ENCODE measurements at places on chromosomes 16 and 17. TPM values are rescaled to one million over a fixed set of nuclear protein-coding genes. Genes with fewer than 3 reads are reported as not detected.

Gene CPNE7
- 4.5 TPM for polyA plus RNA-seq

Gene UNC45B
- 0.01 TPM for polyA plus RNA-seq

Gene DNAI2
- polyA plus RNA-seq, result not detected

Gene CSH1
- polyA plus RNA-seq, result not detected

Gene G6PC1
- not detected for polyA plus RNA-seq

Gene DPEP3
- 0.01 TPM for polyA plus RNA-seq

Gene CCDC144A
- 0.29 TPM for polyA plus RNA-seq

Gene CDK5R1
- polyA plus RNA-seq, result 5.6 TPM

Gene ALOX12
- 66.5 TPM for polyA plus RNA-seq

Gene ITGAL
- polyA plus RNA-seq, result 2.2 TPM

Gene TMEM100
- 1.6 TPM for polyA plus RNA-seq

Data from esophagus (tissue), 2 donors.